ENCODE measurements at places on chromosomes 7 and 10.

DNA sequence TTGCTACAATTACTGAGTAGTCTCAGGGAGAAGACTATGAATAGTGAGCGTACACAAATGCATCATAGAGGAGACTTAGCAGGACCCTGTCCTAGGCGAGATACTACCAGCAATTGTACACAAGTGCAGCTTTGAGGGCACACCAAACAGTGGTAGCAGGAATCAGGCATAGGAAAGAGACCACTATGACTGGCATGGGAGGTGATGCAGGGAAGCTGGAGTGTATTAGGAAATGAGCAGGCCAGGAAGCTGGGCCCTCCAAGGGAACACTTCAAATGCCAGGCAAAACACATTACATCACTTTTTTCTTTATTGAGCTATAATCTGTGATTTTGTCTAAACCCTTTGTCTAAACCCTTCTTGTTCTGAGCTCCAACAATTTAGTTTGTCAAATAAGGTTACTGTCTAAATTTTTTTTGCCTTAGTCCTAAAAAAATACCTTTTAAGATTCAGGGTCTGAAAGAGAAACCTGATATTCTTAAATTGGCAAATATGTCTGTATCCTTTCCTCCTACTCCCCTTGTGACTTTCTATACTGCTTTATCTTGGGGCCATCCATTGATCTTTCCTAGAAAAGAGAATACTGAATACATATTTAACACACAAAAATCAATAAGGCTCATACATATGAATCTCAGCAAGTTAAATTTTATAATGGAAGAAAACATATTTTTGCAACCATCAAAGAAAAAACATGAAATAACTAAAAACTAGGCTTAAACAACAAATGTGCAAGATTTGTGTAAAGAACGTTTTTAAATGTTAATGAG lies 193.8 kb upstream of the PHYHIPL start:
- DNase-seq: no peak

DNA sequence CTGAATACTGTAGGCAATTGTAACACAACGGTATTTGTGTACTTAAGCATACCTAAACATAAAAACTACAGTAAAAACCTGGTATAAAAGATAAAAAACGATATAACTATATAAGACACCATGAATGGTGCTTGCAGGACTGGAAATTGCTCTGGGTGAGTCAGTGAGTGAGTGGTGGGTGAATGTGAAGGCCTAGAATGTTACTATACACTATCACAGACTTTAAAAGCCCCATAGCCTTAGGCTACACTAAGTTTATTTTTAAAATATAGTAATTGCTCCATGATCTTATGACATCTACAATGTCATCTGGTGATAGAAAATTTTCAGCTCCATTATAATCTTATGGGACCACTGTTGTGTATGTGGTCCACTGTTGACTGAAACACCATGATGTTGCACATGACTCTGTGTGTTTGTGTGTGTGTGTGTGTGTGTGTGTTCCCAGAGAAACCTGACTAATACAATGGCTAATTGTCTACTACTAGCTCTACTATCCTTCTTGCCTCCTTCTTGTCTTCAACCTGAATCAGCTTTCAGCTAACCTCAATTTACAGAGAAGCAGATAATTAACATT lies 27.6 kb upstream of the PRPF18 start:
- no peak for DNase-seq

- no peak for DNase-seq
These were observed 627 bp upstream of the FLNC start for GRCh38 chr7:128829391-128830166.

DNA sequence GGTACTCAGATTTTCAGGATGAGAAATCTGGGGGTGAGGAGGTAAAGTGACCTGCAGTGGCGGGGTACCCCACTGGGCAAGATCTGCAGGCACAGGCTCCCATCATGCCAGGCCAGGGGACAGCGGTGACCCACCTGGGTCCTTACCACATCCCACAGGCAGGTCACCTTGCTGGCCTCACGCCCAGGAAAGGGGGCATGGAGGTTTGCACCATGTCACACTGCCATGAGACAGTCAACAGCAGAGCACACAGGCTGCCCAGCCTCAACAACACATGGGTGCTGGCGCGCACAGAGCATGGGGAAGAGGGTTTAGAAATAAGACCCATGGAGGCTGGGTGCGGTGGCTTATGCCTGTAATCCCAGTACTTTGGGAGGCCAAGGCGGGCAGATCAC lies 914 bp downstream of the PKD1L1 start:
- no peak for DNase-seq

DNA sequence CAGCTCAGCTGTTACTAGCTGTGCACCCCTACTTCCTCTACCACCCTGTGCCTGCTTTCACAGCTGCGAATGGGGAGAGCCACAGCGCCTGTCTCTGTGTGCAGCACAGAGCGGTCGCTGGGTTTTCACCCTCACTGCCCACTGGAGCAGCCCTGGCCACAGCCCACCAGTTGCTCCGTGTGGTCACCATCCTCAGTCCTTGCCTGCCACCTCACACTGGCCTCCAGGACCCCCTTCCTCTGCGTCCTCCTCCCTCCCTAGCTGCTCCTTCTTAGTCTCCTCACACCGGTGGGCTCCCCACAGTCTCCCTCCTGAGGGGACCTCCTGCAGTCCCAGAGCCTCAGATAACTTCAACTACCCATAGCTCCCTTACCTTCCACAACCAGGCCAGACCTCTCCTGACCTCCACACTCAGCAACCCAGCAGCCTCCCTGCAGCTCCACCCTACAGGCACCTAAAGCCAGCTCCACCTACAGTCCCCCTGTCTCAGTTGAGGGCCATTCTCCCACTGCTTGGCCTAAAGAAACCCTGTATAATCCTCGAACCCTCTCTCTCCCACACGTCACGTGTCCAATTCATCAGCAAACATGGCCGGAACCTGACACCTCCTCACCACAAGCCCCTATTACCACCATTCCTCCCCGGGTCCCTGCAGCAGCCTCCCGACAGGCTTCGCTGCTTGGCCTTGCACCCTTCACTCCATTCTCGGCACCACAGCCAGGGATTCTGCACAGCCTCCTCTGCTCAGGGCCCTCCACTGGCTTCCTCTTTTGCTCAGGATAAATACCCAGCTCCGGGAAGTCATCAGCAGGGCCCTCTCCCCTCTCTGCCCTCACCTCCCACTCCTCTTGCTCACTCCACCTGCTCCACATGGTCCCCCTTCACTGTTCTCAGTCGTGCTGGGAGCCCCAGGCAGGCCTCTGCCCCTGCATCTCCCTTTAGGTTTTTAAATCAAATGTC lies 28.1 kb downstream of the PLAC9 start:
- DNase-seq: no peak

DNA sequence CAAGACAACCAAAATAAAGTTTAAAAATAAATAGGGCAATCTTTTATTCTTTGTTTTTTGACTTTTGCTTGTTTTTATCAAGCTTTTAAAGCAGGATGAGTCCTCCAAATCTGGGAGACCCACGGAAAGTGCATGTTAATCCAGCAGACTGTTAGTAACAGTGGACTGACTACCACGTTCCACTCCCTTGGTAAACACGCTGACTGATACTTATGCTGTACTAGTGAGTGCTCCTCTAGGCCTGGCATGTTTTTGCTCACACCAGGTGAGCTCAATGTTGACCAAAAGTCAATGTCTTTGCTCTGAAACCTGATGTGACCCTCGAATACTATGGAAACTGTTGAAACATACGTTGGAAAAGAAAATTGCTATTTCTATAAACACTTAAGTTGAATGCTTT lies 88.4 kb downstream of the KIAA1549 start:
- no peak for DNase-seq

DNA sequence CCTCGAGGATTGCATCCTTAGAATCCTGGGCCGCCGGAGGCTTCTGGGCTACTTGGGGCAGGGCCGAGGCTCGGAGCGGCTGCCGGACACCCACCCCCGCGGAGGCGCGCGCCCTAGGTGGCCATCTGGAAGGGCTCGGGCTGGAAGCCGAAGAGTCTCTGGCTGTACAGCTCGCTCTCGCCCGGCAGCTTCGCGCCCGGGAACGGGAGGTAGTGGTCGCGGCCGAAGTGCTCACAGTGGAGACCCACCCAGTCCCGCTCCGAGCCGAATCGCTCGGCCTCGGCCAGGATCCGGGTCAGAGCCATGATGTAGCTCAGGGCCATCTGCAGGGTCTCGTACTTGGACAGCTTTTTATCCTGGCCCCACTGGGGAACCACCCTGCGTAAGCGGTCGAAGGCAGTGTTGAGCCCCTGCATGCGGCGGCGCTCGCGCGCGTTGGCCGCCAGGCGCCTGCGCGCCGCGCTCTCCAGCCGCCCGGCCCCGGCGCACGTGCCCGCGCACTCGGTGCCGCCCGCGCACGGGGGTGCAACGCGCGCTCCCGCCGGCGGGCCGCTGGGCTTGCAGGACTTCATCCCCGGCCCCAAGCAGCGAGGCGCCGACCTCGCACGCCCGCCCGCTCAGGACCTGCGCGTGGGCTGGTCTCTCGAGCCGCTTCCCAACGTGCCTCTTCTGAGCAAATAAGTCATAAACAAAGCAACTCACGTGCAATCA lies 652 bp downstream of the ATOH7 start:
- no peak for DNase-seq

- no peak for DNase-seq
These were observed 30.4 kb downstream of the PDLIM1 start for GRCh38 chr10:95260397-95260881.

DNA sequence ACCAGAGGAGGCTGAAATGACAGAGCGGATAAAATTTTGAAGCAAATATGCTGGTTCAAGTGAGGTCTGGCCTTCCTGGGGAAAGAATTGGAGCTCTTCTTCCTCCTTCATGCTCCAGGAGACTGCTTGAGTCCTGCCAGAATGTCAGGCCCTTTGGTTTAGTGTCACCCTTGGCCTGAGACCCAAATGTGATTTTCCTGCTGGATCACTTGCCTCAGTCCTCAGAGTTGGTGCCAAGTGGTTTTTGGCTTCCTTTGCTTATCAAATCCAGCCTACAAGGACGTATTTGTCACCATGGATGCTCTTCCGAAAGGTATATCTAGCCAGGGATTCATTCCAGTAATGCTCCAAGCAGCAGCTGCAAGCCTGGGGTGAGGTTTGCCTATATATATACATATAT lies 118.4 kb downstream of the PLPP4 start:
- no peak for DNase-seq

- DNase-seq: no peak
These were observed 87.0 kb downstream of the ADK start for GRCh38 chr10:74238031-74238431.

- no peak for DNase-seq
These were observed 92.4 kb upstream of the KLF6 start for GRCh38 chr10:3877211-3878000.

GRCh38 chr7:16063716-16064675 lies 357.3 kb downstream of the CRPPA start:
- DNase-seq: no peak

DNA sequence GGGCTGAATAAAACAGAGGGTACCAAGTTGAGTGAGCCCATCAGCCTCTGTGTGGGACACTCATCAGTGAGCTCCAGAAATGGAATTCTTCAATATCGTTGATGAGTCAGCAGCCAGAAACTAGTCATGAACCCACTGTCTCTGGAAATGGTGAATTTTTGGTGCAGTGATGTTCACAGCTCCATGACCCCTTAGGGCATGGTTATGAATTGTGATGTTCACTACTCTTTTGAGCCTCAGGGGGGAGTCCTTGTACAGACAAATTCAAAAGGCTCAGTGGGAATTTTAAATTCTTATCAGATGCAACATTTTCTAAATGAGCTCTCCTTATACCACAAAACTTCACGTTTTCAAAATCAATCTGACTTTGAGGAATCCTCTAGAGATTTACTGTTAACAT lies 335.7 kb downstream of the PHTF2 start:
- DNase-seq: no peak

DNA sequence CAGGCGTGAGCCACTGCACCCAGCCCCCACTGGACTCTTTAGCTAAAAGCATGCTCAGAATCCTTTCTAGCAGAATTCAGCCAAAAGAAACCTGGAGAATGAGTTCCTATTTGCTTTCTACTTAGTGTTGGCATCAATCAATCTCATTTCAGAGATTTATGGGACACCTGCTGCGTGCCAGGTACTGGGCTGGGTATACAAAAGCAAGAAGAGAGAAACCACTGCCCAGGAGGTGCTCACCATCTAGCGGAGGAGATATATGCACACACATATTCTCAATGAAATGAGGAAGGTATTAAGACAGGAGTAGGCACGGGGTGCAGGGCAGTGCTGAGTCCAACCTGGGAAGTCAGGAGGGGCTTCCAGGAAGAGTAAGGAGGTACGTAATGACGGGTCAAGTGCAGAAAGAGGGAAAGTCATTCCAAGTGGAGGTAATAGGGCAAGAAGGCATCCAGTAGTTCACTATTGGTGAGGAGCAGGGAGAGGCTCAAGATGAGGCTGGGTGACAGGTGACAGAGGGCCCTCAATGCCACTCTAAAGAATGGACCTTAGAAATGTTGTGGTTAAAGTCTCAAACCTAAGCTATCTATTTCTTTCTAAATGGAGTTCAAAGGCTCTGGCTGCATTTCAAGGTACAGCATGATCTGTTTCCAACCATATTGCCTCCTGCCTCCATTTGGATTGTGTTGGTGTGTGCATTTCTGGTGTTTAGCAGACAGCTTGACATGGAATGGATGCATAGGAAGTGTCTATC lies 22.1 kb downstream of the ABLIM1 start:
- no peak for DNase-seq

- DNase-seq: no peak
These were observed 200.5 kb upstream of the KIAA1217 start for GRCh38 chr10:24008164-24009091.

DNA sequence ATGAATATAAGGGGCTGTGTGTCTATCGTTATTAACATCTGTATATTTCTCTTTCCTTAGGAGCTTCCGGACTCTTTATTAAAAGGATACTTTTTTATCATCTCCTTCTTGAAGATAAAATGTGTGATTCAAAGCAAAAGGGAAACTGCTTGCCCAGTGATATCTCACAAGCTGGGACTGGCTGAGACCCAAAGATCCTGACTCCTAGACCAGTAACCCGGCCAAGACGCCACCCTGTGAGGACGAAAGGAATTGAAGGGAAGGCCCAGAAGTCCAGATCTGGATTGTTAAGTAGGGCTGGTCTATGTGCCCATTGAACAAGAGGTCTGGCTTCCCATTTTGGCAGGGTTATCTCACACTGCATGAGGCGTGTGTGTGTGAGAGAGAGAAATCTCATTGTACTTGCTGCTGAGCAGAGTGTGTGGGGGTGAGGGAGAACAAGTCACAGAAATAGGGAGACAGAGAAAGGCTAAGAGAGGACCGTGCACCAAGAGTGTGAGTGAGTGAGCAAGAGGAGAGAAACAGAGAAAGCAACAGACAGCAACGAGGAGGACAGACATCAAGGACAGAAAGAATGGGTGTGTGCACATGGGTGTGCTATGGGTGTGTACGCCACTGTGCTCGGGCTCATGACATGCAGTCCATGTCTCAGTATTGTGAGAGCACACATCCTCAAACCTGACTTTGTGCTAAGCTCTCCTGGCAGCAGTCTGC lies 75.4 kb downstream of the PLXNA4 start:
- DNase-seq: no peak

GRCh38 chr7:156969972-156970420 lies 20.5 kb downstream of the NOM1 start:
- DNase-seq: no peak

GRCh38 chr7:134798155-134798554 lies 18.7 kb downstream of the CALD1 start:
- DNase-seq: no peak

All from stimulated activated CD8-positive, alpha-beta memory T cell treated with anti-CD3 and anti-CD28 coated beads, Interleukin-4, amount 100 ng/mL, for 4 hours (primary cell).